Stimulated activated CD8-positive, alpha-beta memory T cell treated with anti-CD3 and anti-CD28 coated beads, Interleukin-12 subunit alpha, Interleukin-12 subunit beta, amount 100 ng/mL, for 4 hours (primary cell): ENCODE measurements at places on chromosomes 5 and 9.

GRCh38 chr9:83346655-83347420 is 191.4 kb downstream of the FRMD3 start:
- no peak for DNase-seq

- DNase-seq = no peak
Measured at GRCh38 chr5:122674385-122674784, 100.5 kb upstream of the SNX2 start.

- DNase-seq = no peak
Measured at GRCh38 chr5:95858023-95858461, 35.5 kb upstream of the GLRX start.

- DNase-seq = no peak
Measured at GRCh38 chr9:76510041-76510440, 51.1 kb downstream of the GCNT1 start.

DNA sequence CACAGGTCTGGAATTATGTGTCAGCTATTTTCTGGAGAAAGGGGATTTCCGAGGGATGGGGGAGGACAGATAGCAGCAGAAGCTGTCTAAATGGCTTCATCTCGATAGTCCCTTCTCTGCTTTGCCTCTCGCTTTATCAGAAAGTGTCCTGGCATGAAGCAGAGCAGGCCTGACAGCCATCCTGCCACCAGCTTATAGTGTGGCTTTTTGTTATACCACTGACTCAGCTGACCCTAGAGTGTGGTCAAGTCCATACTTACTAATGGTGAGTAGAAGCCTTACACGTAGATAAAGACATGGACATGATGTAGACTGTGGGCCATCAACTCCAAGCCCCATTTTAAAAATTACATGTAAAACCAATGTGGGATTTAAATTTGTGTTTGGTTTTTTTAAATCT is 50.0 kb downstream of the RCL1 start:
- DNase-seq = no peak

DNA sequence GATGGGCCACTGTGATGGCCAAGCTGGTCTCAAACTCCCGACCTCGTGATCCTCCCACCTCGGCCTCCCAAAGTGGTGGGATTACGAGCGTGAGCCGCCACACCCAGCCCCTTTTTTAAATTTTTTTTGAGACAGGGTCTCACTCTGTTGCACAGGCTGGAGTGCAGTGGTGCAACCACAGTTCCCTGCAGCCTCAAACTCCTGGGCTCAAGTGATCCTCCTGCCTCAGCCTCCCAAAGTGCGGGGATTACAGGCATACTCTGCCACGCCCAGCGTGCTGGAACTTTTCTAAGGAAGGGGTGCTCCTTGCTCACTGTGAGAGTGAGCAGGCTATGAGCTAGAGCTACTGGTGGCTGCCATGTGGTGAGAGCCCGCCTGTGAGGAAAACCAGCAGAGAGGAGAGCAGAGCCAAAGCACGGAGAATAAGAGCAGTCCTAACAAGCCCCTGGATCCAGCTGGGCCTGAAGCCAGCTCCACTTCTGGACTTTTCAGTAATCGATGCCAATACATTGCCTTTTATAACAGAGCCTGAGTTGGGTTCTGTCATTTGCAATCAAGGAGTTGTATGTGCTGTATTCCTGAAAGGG is 75.5 kb upstream of the UNC5A start:
- no peak for DNase-seq

DNA sequence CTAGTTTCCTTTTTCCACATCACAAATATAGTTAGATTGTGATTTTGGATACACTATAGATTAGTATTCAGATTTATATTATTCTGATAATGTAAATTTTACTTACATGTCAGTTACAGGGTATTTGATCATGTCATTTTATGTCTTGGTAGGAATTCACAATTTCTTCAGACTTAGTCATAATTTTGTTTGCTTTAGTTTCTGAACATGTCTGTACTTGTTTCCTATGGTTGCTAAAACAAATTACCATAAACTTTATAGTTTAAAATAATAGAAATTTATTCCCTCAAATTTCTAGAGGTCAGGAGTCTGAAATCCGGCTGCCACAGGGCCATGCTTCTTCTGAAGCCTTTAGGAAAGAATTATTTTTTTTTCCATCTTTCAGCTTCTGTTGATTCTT is 1817.2 kb upstream of the CDH9 start:
- DNase-seq = no peak

GRCh38 chr9:106862821-106863720 is at the start of gene ZNF462:
Gene ZNF462, plus strand, starts transcription at chr9:106863166. Its CDS starts 60,218 bp downstream, at chr9:106923384.
- no peak for DNase-seq

DNA sequence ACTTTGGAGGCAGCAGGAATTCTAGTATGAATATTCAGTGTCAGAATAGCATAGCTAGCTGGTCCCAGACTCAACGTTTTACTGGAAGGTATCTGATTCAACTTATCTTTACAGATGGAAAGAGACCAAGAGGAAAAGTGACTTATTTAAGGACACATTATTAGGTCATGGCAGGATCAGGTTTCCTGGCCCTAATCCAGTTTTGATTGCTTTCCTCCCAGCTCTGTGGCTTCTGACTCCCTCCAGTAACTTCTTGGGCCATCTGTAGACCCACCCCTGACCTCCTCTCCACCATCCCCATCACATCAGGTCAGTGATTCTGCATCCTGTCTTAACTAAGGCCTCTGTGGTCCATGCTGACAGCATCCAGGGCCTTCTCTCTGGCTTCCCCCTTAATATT is 38.4 kb downstream of the SH3TC2 start:
- no peak for DNase-seq

GRCh38 chr9:17531642-17532254 is 47.1 kb upstream of the SH3GL2 start:
- DNase-seq = no peak

- DNase-seq = no peak
Measured at GRCh38 chr5:175595905-175596304, 62.0 kb upstream of the HRH2 start.

- DNase-seq = no peak
Measured at GRCh38 chr5:143145243-143146160, 258.0 kb downstream of the NR3C1 start.

DNA sequence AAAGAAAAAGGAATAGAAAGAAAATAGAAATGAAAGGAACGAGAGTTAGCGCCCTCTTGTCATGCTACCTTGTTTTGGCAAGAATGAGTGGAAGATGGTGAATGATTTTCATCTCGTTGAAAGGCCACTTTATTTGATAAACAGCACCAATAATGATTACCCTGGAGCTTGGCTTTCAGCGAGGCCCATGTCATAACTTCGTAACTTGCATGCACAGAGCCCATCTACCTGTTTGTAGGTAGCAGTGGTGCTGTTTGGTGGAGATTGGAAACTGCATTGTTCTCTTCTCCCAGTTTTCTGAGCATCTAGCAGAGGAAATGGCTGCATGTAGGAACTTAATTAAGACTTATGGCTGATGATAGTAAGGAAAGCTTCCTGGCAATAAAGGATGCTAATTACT is 59.3 kb downstream of the NPR3 start:
- DNase-seq = no peak

DNA sequence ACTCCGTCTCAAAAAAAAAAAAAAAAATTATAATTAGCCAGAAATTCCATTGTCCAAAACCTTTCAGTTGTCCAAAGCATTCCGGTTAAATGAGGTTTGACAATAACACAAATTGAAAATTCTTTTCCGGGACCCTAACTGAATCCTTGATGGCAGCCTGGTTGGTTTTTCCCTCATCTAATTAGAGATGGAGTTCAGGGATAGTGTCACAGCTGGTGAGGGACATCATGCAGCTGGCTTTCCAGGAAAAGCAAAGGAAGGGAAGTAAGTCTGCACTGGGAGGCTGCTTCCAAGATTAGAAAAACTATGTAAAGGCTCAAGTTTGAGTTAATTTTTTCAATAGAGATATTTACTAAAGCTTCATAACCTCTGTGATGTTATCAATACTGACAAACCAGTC is 195.4 kb downstream of the ADAMTS12 start:
- no peak for DNase-seq
